Activated CD4-positive, alpha-beta T cell treated with anti-CD3 and anti-CD28 coated beads, Interleukin-2, amount 10 ng/mL, durations not matched to agents 24 days and 14 days (primary cell): ENCODE measurements at places on chromosomes 1 and 21. TPM values are rescaled to one million over a fixed set of nuclear protein-coding genes. Genes with fewer than 3 reads are reported as not detected.

Gene GPR157
- 2.1 and 4.6 TPM in 2 replicates for total RNA-seq

Gene FAM177B
- 0.47 TPM in 1 of 2 replicates, not detected in the other for total RNA-seq

DNA sequence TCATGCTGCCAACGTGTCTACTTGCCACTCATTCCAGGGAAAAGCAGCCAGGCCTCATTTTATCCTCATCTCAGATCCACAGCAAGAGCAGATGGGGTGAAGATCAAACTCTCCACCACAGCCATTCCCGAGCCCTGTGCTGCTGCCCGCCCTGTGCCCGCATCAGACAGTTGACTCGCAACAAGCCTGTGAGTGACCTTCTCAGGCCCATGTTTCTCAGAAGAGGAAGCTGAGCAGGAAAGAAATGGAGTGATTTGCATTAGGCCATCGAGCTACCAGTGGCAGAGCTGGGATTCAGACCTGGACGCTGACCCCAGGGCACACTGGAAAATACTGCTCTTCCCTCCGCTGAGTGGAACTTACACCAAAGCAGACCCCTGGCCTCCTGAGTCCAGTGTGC, 1.2 kb downstream of the CNR2 start:
- H3K36me3 ChIP-seq, result no peaks in the 10 kb centered on the region
- no peak for DNase-seq
- no peak overlapping the region for H3K27ac ChIP-seq
- no peak overlapping the region for H3K4me3 ChIP-seq
- H3K27me3 ChIP-seq, result no peaks in the 10 kb centered on the region
- H3K4me1 ChIP-seq, result peaks cover 37% of the 10 kb centered on the region

Gene FAM163A
- total RNA-seq, result not detected in 2 replicates

DNA sequence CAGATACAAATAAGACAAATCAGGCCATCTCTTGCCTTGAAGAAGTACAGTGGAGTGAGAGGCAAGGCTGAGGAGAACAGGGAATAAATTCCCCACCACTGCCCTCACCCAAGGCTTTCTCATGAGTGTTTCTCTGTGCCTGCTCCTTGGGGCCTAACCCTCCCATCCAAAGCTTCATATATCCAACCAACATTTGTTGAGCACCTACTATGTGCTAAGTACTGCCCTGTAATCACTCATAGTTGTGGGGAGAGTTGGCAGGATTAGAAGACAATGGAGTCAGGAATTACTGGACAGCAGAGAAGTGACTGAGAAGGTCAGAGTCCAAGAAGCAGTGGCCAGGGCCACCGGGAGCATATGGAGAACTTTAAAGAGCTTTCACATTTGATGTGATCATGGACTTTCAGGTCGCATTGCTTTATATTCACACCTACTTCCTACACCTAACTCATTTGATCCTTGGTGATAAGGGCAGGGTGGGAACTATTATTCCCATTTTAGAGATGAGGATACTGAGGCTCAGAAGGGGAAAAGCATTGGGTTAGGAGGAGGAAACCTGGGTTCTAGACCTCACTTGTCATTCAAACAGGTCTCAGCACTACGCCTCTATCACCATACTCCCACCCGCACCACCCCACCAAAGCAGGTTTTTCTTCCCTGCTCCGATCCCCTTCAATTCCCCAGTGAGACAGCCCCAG, 6.4 kb downstream of the PLEKHA6 start:
- H3K27ac ChIP-seq, result no peak overlapping the region
- H3K4me3 ChIP-seq, result no peak overlapping the region
- no peak for DNase-seq
- no peaks in the 10 kb centered on the region for H3K36me3 ChIP-seq

DNA sequence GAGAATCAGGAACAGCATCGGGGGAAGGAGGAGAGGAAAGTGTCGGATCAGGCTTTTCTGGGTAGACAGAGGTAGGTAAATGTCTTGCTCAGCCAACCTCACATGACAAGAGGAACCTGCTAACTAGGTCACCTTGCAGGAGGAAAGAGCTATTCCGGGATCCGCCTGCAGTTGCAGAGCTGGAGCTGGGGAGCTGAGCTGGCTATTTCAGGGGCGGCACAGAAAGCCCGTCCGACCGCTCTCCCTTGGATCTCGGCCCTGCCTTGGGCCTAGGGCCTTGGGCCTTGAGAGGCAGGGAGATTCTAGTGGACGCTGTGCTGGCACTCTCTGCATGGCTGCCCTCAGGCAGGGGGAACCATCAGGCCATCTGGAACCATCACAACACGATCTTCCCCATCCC, 56.5 kb upstream of the CTPS1 start:
- no peaks in the 10 kb centered on the region for H3K36me3 ChIP-seq
- no peak for DNase-seq
- peaks cover 5% of the 10 kb centered on the region for H3K27me3 ChIP-seq
- H3K27ac ChIP-seq, result no peak overlapping the region
- no peak overlapping the region for H3K4me3 ChIP-seq
- no peaks in the 10 kb centered on the region for H3K4me1 ChIP-seq

Gene KIF26B
- 0.02 and 0.07 TPM in 2 replicates for total RNA-seq

Gene SAMSN1
- total RNA-seq, result 86.4 and 92.7 TPM in 2 replicates

DNA sequence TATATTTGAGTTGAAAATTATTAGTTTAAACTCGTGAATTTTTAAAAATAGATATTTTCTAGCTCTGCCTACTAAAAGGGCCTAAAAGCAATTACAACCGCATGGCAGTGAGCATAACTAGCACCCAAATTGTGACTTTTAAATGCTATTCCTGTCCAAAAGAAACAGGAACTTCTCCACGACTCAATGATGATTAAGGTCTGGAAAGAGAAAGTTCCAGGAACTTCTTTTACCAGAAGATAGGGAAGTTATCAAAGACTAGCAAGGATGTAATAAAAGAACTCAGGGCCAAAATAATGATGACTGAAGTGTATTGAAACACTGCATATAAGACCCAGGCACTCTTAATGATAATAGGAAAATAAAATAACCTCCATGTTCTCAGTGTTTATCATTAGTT, 313.0 kb downstream of the PLPP3 start:
- H3K27me3 ChIP-seq, result no peaks in the 10 kb centered on the region
- H3K4me1 ChIP-seq, result no peaks in the 10 kb centered on the region
- no peaks in the 10 kb centered on the region for H3K36me3 ChIP-seq
- H3K27ac ChIP-seq, result no peak overlapping the region
- no peak for DNase-seq

GRCh38 chr1:216054600-216054999, 368.6 kb downstream of the USH2A start:
- H3K4me3 ChIP-seq, result no peak overlapping the region
- DNase-seq, result no peak
- no peaks in the 10 kb centered on the region for H3K4me1 ChIP-seq

Gene WDR64
- not detected in 2 replicates for total RNA-seq
